ENCODE measurements at places on chromosomes 12 and 14. TPM values are rescaled to one million over a fixed set of nuclear protein-coding genes. Genes with fewer than 3 reads are reported as not detected.

Gene ZNF84
- total RNA-seq = 23.9 TPM

Gene TAS2R9
- total RNA-seq = not detected

Gene SCNN1A
- total RNA-seq = 0.57 TPM

Gene SMIM41
- total RNA-seq = 1.0 TPM

Gene P2RX4
- total RNA-seq = 68.3 TPM

Gene UNC79
- total RNA-seq = under 0.01 TPM

Gene RNF212B
- not detected for total RNA-seq

Gene OTOGL
- total RNA-seq = 0.14 TPM

Gene ERP27
- not detected for total RNA-seq

Gene SPTB
- total RNA-seq = 0.22 TPM

Gene ESRRB
- total RNA-seq = 0.14 TPM
